Keratinocyte (primary cell): ENCODE measurements at places on chromosomes 13 and 19.

DNA sequence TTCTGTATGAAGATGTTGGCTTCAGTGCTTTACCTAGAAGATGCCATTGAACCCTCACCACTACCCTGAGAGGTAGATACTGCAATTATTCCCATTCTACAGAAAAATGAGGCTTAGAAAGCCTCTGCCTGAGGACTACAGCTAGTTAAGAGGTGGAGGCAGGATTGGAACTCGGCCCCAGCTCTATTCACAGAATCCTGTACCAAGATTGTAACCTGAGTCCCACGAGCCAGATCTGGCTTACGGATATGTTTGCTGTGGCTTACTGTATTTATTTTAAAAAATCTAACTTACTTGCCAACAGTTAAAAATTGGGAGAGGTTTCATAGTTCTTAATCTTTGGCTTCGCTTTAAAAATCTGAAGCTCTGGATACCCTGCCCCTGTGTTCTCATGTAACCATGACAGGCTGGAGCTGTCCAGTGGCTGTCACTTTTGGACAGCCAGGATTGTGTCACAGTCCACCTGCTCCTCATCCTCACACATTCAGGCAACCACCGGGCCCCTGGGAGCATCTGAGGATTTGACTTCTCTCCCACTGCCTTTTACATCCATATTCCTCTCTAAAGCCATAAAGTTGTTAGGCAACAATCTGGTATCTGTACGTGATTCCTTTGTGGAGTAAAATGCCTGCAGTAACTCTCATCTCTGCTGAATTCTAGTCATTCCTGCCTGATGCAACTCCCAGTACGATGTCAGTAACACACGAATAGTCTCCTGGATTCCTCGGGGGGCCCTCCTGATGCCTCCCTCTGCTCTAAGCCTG lies 160.8 kb upstream of the SERP2 start:
- no peak for DNase-seq

GRCh38 chr19:55649268-55650125 lies 1.5 kb downstream of the CCDC106 start:
- DNase-seq: no peak

- DNase-seq: no peak
Observed at GRCh38 chr19:15775249-15775648, 12.2 kb upstream of the OR10H5 start.

GRCh38 chr13:43238341-43239083 lies 215.1 kb downstream of the DNAJC15 start:
- DNase-seq: no peak

GRCh38 chr19:54100561-54100960 lies at the start of gene OSCAR:
OSCAR (minus strand) TSS chr19:54100803; CDS start chr19:54100792, 11 bp downstream.
- DNase-seq: no peak

GRCh38 chr19:49445997-49446396 lies 4.7 kb upstream of the SLC17A7 start:
- DNase-seq: no peak

GRCh38 chr13:21015284-21015683 lies 46.1 kb downstream of the LATS2 start:
- no peak for DNase-seq

- no peak for DNase-seq
Observed at GRCh38 chr19:11375143-11375948, 880 bp downstream of the SWSAP1 start.

GRCh38 chr13:51004918-51005460 lies 95.4 kb downstream of the RNASEH2B start:
- DNase-seq: no peak

DNA sequence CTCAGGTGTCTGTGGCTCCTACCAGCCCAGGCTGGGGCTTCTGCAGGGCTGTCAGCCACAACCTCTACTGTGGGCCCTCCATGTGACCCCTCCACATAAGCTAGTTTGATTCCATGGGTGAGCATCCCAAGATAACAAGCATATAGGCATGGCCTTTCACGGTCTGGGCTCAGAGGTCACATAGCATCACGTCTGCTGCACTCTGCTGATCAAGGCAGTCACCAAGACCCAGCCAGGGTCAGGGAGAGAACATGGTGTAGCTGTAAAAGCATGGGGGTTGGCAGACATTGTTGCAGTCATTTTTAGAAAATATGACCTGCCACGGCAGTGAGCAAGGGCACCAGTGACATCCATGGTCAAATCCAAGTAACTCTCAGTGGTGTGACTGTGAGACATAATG lies 698.8 kb downstream of the UQCRFS1 start:
- DNase-seq: no peak

DNA sequence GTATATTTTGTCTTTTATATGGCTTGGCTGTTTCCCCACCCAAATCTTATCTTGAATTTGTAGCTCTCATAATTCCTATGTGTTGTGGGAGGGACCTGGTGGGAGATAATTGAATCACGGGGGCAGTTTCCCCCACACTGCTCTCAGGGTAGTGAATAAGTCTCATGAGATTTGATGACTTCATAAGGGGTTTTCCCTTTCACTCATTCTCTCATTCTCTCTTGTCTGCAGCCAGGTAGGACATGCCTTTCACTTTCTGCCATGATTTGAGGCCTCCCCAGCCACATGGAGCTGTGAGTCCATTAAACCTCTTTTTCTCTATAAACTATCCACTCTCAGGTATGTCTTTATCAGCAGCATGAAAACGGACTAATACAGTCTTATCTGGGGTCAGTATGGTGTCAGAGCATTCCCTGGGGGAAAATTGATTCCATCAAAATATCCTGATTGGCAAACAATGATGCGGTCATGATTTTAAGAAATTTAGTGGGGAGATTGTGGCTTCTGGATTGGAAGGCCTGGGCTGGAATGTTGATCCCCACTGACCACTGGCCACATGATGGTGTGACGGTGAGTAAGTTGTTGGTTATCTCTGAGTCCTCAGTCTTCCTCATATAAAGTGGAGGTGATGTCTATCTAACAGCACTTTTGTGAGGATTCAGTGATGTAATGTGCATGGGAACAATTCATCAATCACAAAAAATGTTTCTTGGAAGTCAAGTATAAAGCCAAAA lies 27.5 kb upstream of the ANKRD10 start:
- no peak for DNase-seq

DNA sequence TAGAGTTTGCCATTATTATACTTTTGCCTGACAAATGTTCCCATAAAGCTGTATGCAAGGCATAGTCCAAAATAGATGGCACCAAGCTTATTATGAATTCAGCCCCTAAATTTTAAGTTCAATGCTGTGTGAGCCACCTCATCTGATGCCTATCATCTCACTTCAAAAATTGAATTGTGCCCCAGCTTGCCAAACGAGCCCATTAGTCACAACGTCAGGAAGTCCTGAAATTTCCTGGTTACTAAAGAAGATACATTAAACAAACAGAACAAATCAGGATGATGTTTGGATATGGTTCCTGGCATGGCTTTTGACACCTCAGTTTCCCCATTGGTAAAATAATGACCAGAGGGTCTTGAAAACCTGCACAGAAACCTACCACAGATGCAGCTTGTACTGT lies 147.5 kb upstream of the SOX21 start:
- no peak for DNase-seq

DNA sequence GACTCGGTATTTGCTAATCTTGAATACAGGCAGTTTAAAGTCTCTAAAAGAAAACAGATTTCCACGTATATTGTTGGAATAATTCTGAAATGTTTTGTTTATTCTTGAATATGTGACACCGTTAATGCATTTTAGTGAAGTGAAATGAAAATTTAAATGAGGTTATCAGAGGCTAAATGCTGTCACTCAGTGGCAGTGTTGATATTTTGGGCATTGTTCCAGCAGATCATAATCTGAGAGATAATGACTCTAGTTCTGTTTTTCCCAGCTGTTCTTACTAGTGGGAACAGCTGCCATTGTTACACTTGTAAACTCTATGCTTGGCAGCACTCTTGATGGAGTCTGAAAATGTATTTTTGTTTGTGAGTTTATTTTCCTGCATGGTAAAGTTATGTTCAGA lies 365.6 kb upstream of the SLC10A2 start:
- no peak for DNase-seq

- no peak for DNase-seq
Observed at GRCh38 chr19:39542206-39542605, 2.2 kb upstream of the EID2 start.

DNA sequence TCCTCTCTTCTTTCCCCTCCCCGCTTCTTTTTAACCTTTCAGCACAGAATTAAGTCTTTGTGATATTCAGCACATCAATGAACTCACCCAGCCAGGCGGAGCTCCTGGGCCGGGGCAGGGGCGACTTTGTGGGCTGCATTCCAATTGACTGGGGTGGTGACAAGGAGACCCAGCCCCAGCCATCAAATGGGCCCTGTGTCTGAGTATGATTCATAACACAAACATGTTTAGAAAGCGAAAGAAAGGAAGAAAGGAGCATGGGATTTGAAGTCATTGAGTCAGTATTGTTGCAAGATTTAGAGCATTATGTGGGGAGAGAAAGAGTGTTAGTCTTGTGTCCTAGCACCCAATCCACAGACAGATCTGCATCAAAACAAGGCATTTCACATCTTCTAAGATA lies 185.3 kb downstream of the LHFPL6 start:
- DNase-seq: no peak

GRCh38 chr13:91042870-91043269 lies 304.6 kb upstream of the MIR17HG start:
- no peak for DNase-seq

- DNase-seq: no peak
Observed at GRCh38 chr13:44764302-44764692, 188.2 kb upstream of the TSC22D1 start.

DNA sequence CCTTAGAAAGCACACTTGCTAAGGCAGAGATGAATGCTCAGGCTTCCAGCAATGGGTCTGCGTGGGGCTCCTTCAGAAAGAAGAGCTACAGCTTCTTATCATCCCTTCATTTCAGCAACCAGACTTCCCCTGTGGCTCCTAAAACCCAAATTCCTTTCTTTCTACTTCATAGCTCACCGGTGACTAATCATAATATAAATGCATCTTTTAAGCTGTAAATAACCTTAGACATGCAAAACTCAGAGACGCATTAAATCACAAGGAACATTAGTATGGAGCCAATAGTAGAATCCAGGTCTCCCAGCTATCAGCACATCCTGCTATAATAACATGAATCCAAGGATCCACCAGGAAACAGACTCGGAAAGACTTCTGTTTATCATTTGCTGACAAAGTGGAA lies 375.6 kb downstream of the COG6 start:
- DNase-seq: no peak

- DNase-seq: no peak
Observed at GRCh38 chr19:31553846-31554215, 204.6 kb upstream of the TSHZ3 start.

DNA sequence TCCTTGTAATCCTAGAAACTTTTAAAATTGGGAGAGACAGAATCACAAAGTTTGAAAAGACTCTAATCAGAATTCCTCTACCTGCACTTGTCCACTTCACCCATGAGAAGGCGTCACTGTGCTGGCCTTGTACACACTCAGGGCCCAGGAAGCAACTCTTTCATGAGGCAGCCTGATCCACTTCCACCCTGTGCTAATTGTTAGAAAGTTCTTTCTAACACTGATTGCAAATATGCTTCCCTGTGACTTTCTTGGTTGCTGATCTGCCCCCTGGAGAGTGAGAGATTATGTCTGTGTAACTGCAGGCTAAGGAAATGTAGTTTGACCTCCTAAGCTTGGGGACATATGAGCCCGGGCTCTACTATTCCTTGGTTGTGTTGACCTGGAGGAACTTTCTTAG lies 494.6 kb downstream of the MYO16 start:
- DNase-seq: no peak

DNA sequence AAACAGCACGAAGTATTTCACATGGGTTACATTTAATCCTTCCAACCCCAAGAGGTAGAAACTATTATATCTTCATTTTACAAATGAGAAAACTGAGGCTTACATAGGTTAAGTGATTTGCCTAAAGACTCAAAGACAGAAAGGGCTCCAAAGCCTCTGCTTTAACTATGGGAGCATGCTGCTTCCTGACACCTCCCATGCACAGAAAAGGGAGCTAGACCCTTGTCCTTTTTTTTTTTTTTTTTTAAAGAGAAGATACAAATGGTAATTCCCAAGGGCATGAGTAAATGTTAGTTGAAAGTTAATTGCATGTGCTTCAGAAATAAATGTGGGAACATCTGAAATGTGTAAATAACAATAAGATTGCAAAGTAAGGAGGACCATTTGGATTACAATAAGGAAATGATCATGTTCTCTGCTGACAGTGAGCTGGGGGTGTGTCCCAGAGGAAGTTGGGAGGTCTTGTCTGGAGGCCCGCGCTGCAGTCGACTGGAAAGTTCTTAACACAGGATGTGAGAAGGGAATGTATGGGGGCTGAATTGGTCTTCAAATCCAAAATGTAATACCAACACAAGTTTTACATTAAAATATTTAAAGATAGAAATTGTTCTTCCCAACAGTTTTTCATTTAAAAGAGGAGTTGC lies 500.3 kb downstream of the KLF12 start:
- no peak for DNase-seq

- DNase-seq: no peak
Observed at GRCh38 chr19:13275016-13275722, 125.0 kb downstream of the IER2 start.

GRCh38 chr19:39064405-39064804 lies 19.8 kb upstream of the ACP7 start:
- no peak for DNase-seq

- no peak for DNase-seq
Observed at GRCh38 chr19:35742121-35742724, at the start of gene IGFLR1. IGFLR1 (minus strand) TSS chr19:35742452; CDS start chr19:35741180, 1,272 bp downstream.

DNA sequence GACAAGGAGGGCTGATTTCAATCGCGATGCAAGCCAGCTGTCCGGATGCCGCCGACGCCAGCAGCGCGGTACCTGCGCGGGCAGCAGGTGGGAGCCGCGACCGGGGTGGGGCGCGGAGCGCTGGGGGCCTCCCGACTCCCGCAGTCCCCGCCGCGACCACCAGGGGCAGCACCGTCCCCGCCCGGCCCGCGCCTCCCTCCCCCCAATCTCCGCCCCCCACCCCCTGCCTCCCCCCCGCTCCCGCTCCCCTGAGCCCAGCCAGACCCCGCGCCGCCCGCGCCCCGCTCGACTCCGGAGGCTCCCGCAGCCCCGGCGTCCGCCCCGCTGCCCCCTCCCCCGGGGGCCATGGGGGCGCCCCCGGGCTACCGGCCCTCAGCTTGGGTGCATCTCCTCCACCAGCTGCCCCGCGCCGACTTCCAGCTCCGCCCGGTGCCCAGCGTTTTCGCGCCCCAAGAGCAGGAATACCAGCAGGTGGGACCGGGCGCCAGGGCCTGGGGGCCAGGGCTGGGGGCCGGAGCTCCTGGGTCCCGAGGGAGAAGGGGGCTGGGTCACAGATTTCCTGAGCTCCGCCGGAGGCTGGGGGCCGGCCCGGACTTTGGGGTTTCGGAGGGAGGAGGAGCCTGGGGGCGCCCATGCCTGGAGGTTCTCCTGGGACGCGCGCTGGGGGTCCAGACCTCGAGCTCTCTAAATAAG lies at the start of gene TTYH1:
Gene TTYH1, plus strand, starts transcription at position 257 of the 693 bp plus-strand sequence. Its CDS starts 89 bp downstream, at position 346.
- DNase-seq: no peak

DNA sequence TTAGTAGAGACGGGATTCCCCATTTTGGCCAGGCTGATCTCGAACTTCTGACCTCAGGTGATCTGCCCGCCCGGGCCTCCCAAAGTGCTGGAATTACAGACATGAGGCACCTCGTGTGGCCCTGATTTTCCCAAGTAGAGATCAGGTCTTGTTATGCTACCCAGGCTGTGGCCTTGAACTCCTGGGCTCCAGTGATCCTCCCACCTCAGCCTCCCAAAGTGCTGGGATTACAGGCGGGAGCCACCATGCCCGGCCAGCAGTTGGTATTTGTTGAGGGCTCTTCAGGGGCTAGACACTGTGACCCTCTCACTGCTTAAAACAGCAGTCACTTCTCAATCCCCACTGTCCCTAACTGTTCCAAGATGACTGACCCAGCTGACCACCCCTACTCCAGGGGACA lies 8.5 kb upstream of the ELAVL3 start:
- no peak for DNase-seq
